AG20443 (cell line): ENCODE measurements at places on chromosomes 4 and X.

- DNase-seq, result no peak
These were observed 921.9 kb upstream of the DIAPH2 start for GRCh38 chrX:95762716-95763115.

- DNase-seq, result no peak
These were observed 20.4 kb downstream of the AFP start for GRCh38 chr4:73456177-73457022.

DNA sequence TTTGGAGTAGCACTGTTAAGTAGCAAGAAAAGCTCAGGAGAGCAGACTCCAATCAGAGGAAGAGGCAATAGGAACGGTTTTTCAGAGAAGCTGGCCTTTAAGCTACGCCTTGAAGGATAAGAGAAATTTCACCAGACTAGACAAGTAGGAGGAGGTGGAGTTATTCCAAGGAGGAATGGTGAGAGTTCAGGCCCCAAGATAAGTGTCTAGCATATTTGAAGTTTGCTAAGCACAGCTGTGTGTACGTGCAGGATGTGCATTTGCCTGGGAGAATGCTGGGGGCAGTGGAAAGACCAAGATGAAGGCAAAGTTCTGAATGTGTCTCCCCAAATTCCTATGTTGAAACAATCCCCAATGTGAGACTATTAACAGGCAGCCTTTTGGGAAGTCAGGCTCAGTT lies 91.6 kb downstream of the SOWAHB start:
- no peak for DNase-seq

- DNase-seq, result no peak
These were observed 128.9 kb downstream of the UGT8 start for GRCh38 chr4:114727461-114727860.

- DNase-seq, result peak; percentile 37
These were observed 554 bp downstream of the PCDH7 start for GRCh38 chr4:30720661-30721184.

GRCh38 chrX:129661369-129661768 lies 6.6 kb upstream of the APLN start:
- no peak for DNase-seq

DNA sequence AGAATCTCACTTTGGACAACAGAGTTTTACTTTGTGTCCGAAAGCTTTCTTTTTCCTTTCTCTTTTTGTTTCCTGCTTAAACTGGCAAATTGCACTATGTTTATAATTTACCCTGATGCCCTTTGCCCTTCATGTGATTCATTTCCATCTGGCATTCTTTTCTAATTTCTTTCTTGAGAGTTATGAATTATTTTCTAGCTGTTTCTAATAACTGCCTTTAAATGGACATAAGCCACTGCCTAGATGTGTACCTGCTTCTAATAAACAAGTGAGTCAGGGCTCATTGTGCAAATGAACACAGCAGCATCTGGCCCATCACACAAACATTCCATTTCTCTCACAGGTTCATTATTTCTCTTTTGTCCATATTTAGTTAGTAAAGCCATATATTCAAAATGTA lies 242.3 kb upstream of the GPRIN3 start:
- no peak for DNase-seq

GRCh38 chrX:98299785-98300184 lies 1416.1 kb downstream of the RPA4 start:
- no peak for DNase-seq

DNA sequence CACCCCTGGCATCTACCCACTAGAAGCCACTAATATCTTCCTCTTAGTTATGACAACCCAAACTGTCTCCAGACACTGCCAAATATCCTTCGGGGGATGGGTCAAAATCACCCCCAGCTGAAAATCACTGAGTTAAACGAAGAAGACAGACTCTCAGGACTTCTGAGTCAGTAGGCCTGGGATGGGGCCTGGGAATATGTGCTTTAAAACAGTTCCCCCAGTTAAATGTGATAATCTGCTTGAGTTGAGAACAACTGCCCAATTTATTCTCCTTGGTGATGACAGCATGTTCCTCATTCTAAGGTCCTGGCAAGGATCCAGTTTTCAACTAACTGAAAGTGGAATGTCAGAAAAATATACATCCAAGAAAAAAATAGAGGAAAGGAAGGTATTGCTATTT lies 52.4 kb downstream of the CBLL2 start:
- DNase-seq, result peak; percentile 6

GRCh38 chr4:26899991-26900390 lies 39.4 kb downstream of the STIM2 start:
- DNase-seq, result no peak

DNA sequence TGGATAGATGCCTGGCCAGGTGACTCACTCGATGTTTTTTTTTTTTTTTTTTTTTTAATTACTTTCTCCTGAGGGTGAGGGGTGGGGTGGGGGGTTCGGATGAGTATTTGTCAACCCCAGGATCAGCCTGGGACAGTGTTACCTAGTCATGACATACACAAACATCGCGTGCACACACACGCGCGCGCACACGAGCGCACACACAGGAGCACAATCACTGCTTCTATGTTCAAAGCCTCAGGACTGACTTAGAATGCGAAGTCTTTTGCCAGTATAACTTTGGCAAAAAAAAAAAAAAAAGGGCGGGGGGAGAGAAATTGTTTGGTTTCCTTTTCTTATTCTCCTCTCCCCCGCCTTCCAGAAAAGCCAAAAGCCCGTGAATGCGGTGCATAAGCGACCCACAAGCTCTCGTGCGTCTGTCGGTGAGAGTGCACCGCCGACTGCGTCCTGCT lies 115.0 kb upstream of the TEX13C start:
- DNase-seq, result no peak

DNA sequence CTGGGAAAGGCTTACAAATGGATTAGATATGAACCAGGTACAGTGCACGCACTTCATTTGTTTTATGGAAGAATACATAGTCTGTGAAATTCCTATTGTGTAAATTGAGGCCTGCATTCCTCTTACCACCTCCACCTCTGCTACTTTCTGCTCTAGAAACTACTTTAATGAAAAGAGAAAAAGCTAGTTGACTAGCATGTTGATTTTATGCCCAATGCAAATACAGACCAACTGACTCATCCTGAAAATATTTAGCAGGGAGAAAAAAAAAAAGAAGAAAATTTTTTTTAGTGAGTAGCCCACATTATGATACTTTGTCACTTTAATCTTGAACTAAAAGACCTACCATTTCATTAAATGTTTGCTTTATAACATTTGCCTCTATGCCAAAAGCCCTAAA lies 41.2 kb downstream of the DCLK2 start:
- DNase-seq, result peak; percentile 53

DNA sequence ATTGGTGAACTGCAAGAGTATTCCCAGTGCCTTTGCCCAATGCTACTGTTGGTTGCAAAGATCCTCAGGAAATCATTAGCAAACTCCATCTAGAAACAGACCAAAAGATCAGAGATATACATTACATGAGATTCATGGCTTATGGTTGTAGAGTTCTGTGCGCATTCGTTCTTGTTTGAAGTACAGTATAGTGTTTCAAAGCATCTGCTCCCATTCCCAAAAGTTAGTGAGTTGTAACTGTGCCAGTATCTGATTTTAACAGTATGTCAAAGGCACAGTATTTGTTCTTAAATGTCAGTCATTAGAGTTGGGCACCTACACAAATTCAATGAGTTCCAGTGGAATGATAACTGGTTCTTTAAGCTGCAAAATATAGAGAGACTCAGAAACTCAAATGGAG lies 314.7 kb upstream of the ATOH1 start:
- no peak for DNase-seq

DNA sequence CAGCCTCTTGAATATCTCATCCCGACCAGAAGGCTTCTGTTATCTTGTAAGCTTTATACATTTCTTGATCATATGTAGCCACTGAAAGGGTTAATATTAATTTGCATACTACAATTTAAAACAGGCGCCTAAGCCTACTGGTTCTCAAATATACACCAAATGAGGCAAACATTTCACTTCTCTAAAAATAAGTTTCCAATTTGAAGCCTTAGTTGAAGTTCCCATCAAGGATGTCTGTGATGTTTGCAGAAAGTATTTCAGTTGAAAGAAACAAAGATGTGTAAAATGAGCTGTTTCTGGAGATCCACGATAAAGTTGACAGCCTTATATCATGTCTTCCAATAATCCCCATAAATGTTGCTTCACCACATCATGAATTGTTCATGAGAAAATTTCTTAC lies 70.6 kb downstream of the KIT start:
- DNase-seq, result no peak

DNA sequence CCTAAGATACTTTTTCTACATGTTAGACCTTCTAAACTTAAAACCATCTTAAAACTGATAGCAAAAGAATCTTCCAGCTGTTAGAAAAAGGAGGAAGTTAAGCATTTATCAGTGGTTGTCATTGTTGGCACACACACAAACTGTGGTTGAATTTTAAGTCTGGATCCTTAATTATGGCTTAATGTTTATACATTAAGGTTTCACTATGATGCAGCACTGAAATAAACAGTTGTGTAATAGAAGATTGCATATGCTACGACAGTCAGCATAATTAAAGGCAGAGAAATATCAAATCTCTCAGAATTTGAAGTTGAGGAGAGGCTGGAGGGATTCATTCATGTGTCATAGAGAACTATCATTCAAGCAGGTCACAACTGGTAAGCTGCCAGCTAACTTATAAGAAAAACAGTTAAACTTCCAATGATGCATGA lies 32.3 kb downstream of the ADGRA3 start:
- DNase-seq, result no peak

DNA sequence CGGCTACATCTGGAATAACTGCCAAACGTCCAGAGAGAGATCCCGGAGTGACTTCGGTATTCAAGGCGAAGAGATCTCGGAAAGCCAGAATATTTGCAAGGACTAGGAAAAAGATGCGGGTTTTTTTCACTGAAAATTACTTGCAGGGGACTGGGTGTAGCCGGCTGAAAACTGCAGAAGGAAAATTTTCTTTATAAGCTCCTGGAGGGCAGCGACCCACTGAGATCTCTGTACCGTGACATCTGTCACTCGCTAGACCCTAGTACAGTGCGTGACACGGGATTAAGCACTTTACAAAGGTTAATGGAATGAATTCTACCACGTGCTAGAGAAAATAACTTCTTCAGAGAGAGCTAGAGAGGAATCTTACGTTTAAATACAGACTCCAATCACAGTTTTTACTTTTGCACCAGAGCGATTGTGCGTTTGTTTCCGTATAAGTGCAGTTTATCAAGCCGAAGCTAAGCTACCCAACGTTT lies 1.1 kb upstream of the LCORL start:
- no peak for DNase-seq

DNA sequence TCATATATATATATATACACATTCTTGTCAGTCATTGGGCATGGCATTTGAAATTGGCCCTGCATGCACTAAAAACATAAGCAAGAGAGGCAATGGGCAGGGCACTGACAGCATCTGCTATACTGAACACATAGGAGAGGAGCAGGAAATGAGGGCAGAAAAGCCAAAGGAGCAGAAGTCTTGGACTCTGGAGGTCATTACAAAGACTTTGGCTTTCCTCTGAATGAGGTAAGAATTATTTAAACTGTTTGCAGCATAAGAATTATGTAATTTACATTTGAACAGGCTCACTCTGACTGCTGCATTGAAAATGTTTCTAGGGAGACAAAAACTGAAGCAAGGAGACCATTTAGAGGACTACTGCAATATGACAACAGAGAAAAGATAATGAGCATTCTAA lies 396.5 kb downstream of the PRDM5 start:
- no peak for DNase-seq

DNA sequence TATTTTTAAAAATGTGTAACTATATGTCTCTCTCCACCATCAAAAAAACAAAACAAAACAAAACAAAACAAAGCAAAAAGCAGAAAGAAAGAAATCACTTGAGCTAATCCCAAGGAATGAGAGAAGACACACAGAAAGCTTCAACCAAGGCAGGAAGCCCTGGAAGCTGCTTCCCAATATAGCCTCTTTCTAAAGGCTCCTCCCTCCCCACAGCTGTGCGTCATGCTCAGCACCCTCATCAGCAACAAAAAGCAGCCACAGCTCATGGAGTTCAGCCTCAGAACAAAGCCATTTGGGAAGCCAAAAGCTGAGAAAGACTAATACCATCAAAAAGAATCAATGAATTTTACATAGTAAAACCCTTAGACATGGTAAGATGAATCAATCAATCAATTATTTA lies 501.6 kb upstream of the SMIM31 start:
- DNase-seq, result peak; percentile 5

- DNase-seq, result no peak
These were observed 16.6 kb downstream of the FRMPD3 start for GRCh38 chrX:107465932-107466620.

- no peak for DNase-seq
These were observed 46.1 kb upstream of the LGI2 start for GRCh38 chr4:25076625-25077398.

- DNase-seq, result no peak
These were observed 9.5 kb upstream of the HUWE1 start for GRCh38 chrX:53695946-53696549.

DNA sequence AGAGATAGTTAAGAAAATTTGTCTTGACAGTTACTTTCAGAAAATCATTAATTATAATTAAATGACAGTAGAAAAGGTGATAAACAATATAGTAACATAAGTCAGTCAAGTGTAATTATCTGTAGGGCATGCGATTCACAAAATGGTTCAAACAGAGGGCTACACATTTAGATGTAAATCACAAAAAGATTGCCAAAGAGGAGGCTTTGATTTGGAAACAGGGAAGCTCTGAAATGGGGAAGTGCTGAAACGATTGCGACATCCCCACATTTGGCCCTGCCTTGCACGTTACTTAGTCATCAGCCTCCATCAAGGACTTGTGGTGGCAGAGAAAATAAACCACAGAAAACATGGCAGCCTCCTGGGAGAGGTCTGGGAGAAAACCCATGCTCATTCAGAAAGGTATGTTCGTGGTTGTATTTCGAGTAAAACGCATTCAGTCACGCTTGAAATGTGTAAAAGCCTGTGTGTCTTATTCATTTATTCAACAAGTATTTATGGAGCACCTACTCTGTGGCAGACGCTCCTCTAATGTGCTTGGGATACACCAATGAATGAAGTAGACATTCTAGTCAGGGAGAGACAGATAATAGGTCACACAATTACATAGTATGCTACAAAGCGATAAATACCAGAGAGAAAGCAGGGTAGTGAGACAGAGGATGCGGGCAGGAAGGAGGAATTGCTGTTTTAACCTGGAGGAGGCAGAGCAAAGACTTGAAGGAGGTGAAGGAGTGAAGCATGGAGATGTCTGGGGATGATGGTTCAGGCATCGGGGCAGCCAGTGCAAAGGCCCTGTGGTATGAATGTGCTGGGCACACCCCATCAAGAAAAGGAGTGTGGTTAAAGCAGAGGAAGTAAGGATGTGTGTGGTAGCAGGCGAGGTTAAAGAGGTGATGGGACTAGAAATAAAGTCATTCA lies 7.8 kb downstream of the RBM47 start:
- DNase-seq, result peak; percentile 89

DNA sequence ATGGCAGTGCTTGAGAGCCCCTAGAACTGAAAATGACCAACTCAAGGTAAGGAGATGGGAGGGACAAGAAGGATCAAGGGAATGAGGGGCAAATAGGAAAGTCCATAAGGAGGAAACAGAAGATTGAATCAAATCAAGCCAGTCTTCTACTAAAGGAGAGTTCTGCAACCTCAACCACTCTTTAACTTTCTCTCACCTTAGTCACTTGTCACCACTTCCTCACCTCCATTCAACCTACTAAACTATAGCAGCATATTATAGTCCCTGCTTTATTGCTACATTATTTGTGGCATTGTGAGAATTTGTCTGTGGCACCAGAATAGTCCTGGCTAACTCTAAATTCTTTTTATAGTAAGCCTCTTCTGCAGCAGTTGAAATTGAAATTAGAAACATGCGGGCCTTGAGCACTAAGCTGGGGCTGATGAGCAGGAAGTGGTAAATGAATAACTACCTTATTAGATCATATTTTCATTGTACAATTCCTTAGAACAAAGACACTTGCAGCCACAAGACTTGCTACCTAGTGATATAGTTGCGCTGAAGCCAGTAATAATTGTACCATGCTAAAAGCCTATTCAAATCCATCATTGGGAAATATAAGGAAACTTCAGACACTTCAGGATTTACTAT lies 336.9 kb downstream of the ZNF674 start:
- DNase-seq, result peak; percentile 41
